Upper lobe of left lung (tissue), 6 donors: ENCODE measurements at places on chromosomes 2 and 18.

- no peak for DNase-seq
Observed at GRCh38 chr2:446963-447530, 159.2 kb upstream of the ALKAL2 start.

GRCh38 chr2:172740856-172741255 lies 5.2 kb downstream of the RAPGEF4 start:
- DNase-seq: no peak

GRCh38 chr2:239697399-239698164 lies 296.8 kb upstream of the HDAC4 start:
- peak; percentile 69 for DNase-seq

DNA sequence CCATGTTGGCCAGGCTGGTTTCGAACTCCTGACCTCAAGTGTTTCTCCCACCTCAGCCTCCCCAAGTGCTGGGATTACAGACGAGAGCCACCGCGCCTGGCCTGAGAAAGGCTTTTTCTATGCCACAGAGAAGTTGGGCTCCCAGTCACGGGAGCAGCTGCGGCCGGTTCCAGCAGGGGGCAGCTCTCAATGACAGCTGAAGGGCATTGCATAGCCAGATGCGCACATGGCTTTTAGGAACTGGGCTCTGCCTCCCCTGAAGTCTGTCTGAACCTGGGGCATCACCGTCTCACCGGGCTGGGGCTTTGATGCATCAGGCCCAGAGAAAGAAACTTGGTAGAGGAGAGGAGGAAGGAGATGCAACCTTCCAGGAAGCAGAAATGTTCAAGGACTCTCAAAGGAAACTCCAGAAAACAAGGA lies 84.2 kb upstream of the LAPTM4A start:
- DNase-seq: peak; percentile 91

DNA sequence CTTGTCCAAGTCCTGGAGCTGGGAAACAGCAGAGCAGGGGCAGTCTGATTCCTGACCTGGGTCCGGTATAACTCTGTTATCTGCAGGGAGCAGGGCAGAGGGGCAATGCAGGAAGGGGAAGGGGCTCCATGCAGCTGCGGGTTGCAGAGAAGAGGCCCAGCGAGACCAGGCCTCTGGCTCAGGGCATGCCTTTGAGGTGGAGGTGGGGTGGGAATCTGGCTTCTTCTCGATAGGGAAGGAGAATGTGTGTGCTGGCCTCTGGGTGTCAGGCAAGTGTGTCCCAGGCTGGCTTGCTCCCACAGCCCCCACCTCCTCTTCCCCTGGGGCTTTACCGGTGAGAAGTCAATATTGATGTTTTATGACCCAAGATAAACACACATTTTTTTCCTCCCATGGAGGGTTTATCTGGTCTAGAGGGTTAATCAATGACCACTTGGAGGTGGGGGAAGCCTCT lies 187.1 kb upstream of the HAAO start:
- no peak for DNase-seq

GRCh38 chr2:99679518-99679917 lies 189.7 kb upstream of the REV1 start:
- DNase-seq: no peak

GRCh38 chr2:175567435-175568061 lies 386.0 kb upstream of the ATP5MC3 start:
- DNase-seq: no peak

DNA sequence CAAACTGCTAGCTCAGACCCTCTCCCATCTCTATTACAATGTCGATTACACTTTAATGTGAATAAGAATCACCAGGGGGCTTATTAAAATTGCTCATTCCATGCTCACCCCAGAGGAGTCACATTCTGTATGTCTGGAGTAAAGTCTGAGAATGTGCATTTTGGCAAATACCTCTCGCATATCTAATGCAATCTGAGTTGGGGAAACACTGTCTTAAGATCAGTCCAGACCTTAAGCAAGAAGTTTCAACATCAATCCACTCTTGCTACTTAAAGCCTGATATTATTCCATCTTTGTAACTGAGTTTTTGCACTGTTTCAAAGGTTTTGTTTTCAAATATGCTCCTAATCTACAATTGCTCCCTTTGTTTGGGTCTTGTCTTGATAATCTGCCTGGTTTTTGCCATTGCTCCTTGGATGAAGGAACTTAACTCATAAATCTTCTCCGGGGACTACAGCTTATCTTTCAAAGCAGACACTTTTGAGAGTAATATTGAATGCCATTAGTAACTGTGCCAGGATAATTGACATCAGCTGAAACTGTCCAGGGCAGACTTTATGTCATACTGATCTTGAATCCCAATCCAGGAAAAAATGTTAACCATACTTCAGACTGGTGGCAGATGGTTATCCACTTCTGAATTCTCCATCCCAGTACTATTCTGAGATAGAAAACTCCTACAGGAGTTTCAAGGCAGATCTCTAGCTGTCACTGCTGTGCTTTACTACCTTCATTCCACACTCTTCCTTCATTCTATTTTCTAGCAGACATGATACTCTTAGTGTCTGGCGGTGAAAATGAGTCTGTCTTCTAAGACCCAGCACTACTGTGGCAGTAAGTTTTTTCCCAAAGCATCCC lies 200.9 kb downstream of the ERBB4 start:
- DNase-seq: no peak

- DNase-seq: no peak
Observed at GRCh38 chr2:156800065-156800653, 364.0 kb downstream of the GPD2 start.

DNA sequence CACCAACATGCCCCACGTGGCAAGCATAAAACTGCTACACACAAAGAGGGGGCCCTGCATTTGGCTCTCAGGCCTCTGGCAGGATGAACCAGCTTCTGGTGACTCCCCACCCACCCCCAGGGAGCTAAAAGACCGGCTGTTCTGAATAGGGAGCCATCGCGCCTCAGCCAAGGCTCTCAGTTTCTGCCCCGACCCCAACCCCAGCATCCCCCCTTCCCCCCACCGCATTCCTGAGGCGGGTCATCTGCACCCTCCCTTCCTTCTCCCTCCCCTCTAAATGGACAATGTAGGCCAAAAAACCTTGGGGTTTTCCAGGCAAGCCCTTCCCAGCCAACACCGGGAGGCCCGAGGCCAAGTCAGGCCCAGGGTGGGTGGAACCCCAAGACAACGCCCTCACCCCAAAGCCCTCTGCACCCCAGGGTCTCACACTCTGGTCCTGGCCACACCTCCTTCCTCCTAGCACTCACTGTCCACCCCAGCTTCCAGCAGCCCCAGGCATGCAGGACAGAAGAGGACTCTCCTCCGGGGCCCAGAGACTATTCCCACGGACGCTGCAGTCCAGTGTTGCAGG lies 5.7 kb downstream of the CYP26B1 start:
- DNase-seq: no peak

DNA sequence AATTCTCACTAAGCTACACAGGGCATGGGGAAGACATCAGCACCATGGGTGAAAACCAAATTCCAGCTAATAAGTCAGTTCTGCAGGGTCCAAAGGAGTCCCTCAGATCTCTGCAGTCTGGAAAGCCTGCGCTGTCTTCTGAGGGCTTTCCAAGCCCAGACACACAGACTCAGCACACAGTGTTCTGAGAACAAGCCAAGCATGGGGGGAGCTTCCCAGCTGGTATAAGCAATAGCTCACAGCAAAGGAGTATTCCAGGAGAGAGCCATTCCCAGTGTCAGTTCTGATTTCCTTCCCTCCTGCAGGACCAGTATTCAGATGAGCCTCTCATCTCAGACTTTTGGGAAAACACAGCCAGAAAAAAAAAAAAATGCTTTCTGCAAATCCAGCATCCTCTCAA lies 370.8 kb downstream of the TNS1 start:
- no peak for DNase-seq
